ENCODE measurements at places on chromosomes 12 and 14.

- DNase-seq: no peak
These were observed 38.0 kb downstream of the TMEM63C start for GRCh38 chr14:77219591-77219990.

DNA sequence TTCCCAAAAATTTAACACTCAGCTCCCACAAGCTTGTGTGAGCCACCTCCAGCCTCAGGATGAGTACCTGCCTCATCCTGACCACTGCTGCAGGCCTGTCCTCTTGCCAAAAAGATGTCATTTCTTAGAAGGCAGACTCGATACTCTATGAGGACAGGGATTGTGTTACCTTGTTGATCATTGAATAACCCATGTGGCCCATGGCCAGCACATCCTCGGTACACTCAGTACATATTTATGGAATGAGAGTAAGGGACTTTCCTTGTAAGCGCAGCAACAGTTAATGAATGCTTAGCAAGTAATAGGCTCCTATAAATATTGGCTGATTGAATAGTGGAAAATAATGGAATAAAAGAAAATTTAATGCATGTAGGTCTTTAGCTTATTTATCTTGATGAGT lies 15.3 kb upstream of the DGLUCY start:
- no peak for DNase-seq

DNA sequence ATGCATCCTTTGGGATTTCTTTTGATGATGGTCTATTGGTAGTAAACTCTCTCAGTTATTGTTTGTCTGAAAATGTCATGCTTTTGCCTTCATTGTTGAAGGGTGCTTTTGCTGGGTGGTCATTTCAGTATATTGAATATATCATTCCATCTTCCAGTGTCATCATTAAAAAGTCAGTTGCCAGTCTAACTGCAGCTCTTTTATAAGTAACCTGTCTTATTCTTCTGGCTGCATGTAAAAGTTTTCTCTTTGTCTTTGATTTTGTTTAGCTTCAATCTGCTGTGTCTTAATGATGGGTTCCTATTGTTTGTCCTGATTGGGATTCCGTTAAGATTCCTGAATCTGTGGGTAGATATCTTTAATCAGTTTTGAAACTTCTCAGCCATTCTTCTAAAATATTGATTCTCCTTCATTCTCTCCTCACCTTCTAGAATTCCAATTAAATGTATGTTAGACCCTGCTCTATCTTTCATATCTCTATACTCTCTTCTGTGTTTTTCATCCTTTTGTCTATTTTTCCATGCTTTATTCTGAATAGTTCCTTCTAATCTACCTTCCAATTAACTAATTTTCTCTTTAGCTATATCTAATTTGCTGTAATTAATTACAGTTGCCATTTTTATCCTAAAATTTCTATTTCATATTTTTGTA lies 6.4 kb downstream of the OAS1 start:
- DNase-seq: no peak

GRCh38 chr14:77882098-77882497 lies 82.2 kb downstream of the ADCK1 start:
- DNase-seq: no peak

DNA sequence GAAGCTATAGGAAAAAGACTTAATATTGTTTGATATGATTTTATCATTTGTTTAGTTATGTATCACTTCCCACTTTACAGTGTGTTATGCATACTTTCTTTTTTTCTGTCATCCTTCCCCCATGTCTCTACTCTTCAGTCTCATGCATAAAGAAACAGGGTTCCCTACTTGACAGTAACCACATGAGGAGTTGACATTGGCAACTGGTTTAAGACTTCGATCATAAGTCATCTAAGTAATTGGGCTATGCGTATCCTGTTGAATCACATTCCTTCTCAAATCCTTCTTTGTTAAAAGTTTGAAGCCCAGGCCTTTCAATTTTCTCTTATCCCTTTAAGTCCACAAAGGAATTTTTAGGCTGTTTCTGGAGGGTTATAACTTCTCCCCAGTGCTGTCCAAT lies 358.7 kb downstream of the RAD51B start:
- DNase-seq: no peak

DNA sequence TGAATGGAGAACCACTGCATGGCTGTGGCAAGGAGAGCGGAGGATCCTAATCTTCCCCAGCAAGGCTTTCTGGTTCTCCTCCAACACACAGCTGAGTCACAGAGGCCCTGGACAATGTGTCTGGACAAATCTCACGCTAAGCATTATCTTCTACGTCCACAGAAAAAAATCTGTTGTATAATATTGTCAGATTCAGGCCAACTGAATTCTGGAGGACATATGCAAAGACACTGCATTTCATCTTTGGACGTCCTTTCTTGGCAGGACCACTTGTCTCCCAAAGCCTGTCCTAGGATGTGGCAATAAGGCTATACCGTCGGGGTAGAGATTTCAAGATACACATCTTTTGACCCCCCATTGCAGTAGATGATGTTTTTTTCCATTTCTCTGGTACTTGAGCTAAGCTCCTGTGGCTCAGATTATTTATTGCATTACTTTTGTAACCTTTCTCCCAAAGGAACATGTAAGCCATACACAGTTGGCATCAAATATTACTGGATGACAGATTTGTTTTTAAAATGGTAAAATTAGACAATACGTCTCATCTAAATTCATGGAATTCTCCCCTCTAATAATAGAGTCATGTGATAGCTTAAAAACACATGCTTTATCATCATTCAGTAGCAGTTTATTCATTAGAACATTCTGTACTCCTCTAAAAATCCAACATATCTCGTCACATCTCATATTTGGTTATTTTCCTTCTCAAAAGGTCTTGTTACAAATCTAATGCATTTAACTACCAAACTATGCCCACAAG lies 19.4 kb downstream of the LMO3 start:
- DNase-seq: no peak

DNA sequence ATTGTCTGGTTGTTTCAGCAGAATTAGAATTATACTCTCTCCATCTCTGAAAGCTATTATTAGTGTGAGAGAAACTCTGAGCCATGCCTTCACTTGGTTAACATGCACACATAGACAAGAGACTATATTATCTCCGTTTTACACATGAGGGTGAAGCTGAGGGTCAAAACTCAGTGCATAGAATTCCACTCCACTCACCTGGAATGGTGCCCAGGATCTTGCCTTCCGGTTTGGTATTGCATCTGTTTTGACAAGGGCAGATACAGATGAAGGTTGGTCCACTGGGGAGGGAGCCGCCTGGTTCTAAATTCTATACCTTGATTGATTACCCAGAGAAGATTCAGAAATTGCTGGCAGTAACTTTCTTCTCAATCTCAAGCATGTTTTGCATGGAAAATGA lies 149.5 kb upstream of the PELI2 start:
- no peak for DNase-seq

DNA sequence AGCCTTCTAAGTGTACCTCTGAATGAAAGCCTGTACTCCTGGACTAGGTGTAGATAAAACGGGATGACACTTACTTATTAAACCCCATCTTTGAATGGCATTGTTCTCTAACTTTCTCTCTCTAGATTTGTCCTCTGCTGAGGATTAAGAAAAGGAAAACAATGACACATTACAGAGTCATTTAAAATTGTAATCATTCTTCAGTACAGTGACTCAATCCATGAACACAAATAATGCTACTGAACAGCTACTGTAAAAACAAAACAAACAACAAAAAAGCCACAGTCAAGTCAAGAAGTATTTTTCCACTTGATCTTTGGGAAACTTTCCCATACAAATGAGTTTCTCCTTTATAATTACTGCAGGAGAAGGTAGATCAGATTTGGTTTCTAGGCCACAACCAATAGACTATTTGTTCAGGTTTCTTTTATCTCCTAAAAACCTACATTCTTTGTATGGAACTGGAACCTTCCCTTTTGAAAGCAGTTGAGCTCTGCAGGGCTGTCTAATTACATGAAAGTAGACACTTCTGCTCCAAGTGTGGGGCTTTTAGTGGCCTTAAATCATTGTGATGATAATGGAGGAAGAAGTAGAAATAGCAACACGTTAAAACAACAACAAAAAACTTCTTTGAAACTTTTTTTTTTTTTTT lies 219.1 kb downstream of the ESR2 start:
- DNase-seq: no peak

DNA sequence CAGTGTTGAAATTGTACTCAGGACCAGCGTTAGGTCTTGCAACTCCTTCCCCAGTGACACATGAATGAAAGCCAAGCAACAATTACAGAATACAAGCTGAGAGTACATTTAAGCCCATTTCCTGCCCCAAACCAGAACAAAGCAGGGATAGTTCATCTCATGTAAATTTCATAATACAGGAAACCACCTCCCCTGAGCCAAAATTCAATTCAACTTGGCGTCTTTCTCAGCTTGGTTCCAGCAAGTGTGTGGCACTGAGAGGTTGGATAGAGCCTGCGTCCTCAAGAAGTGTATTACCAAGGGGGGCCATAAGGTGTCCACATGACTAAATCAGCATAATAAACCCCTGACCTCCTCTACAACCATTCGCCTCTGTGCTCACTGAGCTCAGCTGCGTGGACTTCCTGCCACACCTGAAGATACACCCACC lies 278.9 kb upstream of the CRY1 start:
- no peak for DNase-seq

- no peak for DNase-seq
These were observed 13.1 kb upstream of the LGR5 start for GRCh38 chr12:71426300-71427047.

Data from AG09319 (cell line).